Ovary (tissue), 10 donors: ENCODE measurements at places on chromosomes 2 and 18. TPM values are rescaled to one million over a fixed set of nuclear protein-coding genes. Genes with fewer than 3 reads are reported as not detected.

PCARE gene
- total RNA-seq, result 0.08 TPM

GRCh38 chr2:24970483-24971285, 1.1 kb downstream of the DNAJC27 start:
- peak overlapping the region; percentile 99 for H3K27ac ChIP-seq
- DNase-seq, result peak; percentile 57
- H3K27me3 ChIP-seq, result no peaks in the 10 kb centered on the region
- peaks cover 5% of the 10 kb centered on the region for H3K4me1 ChIP-seq
- peak overlapping the region; percentile 85 for H3K4me3 ChIP-seq
- H3K36me3 ChIP-seq, result no peaks in the 10 kb centered on the region

ZNF521 gene
- total RNA-seq, result 44.1 TPM

DNA sequence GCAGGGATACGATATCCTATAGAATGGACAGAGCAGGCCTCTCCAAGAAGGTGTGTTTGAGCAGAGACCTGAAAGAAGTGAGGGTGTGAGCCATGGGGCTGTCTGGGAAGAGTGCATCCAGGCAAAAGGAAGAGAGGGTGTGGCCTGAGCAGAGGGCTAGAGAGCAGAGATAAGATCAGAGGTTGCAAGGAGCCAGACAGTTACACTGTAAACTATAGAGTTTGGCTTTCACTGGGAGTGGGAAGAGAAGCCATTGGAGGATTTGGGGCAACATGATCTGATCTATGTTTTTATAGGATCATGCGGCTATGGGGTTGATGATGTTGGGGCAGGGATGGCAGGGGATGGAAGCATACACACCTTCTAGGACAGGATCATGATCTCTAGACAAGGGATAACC, 124.1 kb upstream of the MAP3K20 start:
- no peak overlapping the region for H3K4me3 ChIP-seq
- H3K4me1 ChIP-seq, result no peaks in the 10 kb centered on the region
- DNase-seq, result no peak
- H3K27me3 ChIP-seq, result no peaks in the 10 kb centered on the region
- H3K27ac ChIP-seq, result no peak overlapping the region

DNA sequence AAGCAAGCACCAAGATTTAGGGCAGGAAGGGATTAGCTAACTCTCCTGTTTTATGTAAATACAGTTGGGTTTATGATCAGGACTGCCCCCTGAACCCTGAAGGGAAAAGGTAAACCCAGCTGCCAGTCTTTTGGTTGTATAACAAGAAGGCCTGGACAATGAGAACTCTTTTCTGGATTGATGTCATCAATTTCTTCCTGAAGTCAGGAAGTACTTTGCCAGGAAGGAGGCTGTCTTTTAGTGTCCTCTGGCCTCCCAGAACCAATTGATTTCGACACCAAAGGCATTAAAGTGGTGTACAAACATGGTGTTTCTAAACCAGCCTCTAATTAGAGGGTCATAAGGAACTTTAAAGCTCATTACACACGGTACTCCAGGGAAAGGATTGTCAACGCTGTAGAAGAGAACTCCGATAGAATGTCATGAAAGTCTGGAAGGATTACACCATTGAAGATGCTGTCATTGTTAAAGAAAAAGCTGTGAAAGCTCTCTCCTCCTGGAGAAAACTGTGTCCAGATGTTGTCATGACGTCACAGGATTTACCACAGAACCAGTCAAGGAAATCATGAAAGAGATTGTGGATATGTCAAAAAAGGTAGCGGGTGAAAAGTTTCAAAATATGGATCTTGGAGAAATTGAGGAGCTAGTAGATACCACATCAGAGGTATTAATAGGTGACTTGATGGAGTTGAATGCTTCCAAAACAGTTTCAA, 78.8 kb downstream of the ANKRD12 start:
- DNase-seq, result no peak
- H3K27me3 ChIP-seq, result no peaks in the 10 kb centered on the region
- H3K36me3 ChIP-seq, result no peaks in the 10 kb centered on the region
- H3K4me3 ChIP-seq, result no peak overlapping the region
- no peaks in the 10 kb centered on the region for H3K4me1 ChIP-seq

DNA sequence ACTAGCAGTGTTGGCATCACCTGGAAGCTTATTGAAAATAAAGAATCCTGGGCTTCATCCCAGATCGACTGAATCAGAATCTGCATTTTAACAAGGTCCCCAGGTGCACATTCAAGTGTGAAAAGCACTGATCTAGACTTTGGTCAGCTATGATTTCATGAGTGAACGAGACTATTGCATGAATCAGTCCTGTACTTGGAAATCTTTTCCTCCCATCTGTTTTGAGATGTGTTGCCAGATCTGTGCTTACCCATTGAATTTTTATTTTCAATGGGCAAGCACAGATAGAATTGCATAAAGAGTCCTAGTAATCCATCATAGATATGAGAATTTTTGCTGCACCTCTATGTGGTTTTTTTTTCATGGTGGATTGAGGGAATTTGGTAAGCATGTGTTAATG, 64.0 kb downstream of the PMS1 start:
- H3K4me3 ChIP-seq, result no peak overlapping the region
- H3K27me3 ChIP-seq, result no peaks in the 10 kb centered on the region
- H3K4me1 ChIP-seq, result peaks cover 2% of the 10 kb centered on the region
- no peak for DNase-seq
- H3K27ac ChIP-seq, result no peak overlapping the region
- no peaks in the 10 kb centered on the region for H3K36me3 ChIP-seq

DNA sequence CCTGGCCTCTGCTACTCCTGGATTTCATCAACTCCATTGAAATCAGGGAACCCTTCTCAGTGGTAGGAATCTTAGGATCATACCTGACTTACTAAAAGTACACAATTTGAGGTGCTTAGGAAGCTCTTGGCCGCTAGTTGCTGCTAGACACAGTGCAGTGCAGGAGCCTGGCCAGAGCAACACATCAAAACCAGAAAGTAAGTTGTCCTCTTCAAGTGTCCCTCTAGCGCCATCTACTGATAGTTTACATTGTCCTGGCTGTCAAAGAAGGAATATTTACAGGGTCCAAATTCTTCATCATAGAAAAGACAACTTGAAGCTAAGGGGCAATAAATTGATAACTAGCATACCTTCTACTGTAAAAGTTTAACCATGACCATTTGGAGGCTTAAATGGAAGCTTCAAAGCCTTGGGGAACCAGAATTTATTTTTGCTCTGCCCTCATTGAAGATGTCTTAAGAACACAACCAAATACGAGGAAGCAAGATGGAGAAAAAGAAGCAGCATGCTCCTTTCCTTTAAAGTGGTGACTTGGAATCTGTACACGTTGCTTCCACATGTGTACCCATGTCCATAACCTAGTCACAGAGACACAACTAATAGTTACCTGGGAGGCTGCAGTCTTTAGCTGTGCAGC, 889.1 kb upstream of the GCFC2 start:
- H3K4me1 ChIP-seq, result no peaks in the 10 kb centered on the region
- peak; percentile 18 for DNase-seq
- H3K36me3 ChIP-seq, result no peaks in the 10 kb centered on the region

DLX2 gene
- total RNA-seq, result not detected

GRCh38 chr2:71667256-71668182, 214.2 kb downstream of the DYSF start:
- no peak overlapping the region for H3K4me3 ChIP-seq
- no peaks in the 10 kb centered on the region for H3K36me3 ChIP-seq
- DNase-seq, result no peak
- no peak overlapping the region for H3K27ac ChIP-seq
- no peaks in the 10 kb centered on the region for H3K27me3 ChIP-seq
- H3K4me1 ChIP-seq, result no peaks in the 10 kb centered on the region

NEURL3 gene
- not detected for total RNA-seq
